Femur (tissue), 1 donor: ENCODE measurements at places on chromosomes 13 and 19.
A peak's percentile ranks its signal among the peaks of the same experiment; 100 is the strongest.

GRCh38 chr19:39509233-39509632, 5.7 kb upstream of the SELENOV start:
- no peak for DNase-seq

- DNase-seq, result no peak
These were observed 106.5 kb downstream of the LHFPL6 start for GRCh38 chr13:39496506-39496905.

DNA sequence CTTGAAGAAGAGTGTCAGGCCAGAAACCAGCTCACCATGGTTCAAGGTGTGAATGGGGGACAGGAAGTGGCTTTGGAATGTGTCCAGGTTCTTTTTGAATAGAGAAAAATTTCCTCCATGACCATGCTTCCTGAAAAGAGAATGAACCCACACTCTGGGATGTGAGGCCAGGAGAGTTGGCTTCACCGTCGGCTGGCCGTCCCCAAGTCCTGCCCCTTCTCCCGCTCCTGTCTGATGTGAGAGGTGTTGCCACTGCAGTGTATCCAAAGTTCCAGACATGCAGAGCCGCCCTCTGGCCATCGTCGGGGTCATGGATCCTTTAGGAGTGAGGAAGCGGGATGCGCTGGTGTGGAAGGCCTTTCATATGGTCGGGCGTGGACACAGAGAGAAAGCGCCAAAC, 101.2 kb downstream of the COL4A2 start:
- DNase-seq, result peak; percentile 17

GRCh38 chr13:48783181-48783630, 129.5 kb downstream of the CYSLTR2 start:
- peak; percentile 66 for DNase-seq

DNA sequence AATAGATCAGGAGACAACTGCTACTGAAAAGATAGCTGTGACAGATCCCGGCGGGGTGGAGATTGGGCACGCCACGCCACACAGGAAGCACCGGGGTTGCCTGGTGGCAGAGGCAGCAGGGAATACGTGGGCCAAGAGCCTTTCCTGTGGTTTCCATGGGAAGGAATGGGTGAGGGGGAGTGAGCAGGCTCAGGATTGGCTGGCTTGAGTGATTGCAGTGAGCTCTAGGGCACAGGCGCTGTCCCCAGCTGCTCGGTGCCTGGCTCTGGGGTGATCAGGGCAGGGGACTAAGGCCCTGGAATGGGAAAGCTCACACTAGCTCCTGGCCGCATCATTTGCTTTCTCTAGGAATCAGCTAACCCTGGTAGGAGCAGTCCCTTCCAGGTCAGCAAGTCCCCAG, 166.1 kb downstream of the USP12 start:
- peak; percentile 41 for DNase-seq

- DNase-seq, result no peak
These were observed 25.9 kb downstream of the SPRY2 start for GRCh38 chr13:80314711-80315653.

DNA sequence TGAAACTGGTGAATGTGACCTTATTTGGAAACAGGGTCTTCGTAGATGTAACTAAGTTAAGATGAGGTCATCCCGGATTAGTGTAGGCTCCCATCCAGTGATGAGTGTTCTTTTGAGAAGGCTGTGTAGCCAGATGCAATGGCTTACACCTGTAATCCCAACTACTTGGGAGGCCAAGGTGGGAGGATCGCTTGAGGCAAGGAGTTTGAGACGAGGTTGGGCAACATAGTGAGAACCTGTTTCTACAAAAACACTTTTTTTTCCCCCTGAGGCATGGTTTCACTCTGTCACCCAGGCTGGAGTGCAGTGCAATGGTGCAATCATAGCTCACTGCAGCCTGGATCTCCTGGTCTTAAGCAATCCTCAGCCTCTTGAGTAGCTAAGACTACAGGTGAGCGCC, 36.4 kb downstream of the FBN3 start:
- no peak for DNase-seq

DNA sequence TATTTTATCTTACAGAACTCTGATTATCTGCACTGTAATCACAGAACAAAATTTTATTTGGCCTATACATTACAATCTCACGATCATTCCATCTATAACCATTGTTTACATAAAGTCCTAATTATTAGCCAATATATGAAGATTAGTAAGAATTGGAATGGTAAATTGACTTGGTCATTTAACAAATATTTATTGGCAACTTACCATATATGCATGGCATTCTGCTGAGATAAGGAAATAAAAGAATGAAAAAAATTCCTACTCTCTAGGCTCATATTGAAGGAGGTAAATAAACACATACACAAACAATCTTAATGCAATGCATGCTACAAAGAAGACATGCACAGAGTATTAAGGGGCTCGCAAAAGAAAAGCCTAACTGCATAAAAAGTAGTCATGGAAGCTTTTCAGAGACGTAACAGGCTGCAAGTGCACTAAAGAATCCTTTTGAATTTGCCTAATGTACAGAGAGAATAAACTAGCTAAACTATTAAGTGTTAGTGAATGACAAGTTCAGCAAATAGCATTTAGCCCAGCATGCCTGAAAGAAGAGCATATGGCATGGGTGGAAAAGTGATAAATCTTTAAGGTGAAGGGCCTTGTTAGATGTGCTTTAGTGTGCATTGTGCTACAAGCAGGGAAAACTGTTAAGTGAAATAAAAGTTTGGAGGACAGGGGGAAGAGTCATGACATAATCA, 1131.1 kb downstream of the PCDH9 start:
- no peak for DNase-seq

- DNase-seq, result peak; percentile 31
These were observed 1520.0 kb upstream of the SLC10A2 start for GRCh38 chr13:104586051-104586746.

DNA sequence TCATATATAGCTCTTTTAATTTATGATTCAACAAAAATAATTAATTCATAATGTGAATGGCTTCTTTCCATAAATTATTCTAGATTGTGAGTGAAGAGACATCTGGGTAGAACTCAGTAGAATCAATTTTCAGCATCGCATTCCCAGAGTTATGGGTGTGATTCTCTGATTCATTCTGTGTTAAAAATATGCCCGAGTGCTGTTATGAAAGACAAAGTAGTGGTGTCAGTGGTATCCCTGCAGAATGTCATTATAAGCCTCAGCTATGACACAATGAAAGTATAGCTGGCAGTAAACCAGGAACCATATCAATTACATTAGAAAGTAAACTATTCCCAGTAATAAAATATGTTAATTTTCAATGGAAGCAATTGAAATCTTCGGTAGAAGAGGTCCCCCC, 480.5 kb upstream of the SLITRK1 start:
- no peak for DNase-seq

DNA sequence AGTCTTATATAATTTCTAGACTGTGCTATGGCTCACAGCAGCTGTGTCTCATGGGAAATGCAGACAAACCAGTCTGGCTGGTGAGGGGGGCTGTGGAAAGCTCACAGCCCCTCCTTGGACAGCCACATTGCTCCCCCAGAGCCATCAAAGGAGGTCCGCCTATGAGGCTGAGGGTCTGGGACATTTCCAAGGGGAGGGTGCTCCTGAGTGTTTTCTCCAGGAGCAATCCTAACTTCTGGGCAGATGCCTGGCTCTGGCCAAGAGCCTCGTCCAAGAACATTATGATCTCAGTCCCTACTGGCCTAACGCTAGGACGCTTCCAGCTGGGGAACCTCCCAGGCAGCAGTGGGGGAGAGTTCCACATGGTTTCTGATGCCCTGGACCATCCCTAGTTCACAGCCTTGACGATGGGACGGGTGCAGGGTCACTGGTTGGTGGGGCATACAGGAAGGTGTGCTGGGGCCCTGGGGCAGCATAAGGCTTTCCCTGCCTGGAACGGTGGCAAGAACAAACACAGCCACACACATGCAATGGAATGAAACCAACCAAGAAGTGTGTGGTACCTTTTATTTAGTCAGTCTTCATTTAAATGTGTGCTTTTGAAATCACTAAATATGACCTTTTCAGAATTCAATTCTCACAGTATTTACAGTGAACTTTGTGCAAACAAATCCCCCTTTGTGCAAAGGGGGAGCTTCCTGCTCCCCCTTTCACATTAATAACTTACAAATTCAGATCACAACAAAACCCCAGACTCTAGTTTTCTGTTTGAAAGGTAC, 60.6 kb downstream of the CDADC1 start:
- DNase-seq, result peak; percentile 85

DNA sequence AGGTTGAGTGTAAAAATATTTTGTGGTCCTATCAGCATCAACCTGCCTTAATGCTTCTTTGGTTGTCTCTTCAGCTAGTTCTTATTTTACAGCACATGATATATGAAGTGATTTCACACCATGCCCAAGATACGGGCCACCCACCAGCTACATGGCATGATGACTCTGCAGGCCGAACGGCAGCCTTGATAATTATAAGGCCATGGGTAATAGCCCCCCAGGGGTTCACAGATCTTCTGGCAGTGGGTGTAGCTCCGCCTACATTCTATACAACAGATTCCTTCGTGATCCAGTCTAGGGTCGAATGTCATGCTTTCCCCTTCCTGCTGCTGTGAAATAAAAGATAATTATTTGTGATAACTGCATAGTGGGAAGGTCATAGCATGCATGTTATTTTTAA, 36.1 kb downstream of the CNMD start:
- no peak for DNase-seq

DNA sequence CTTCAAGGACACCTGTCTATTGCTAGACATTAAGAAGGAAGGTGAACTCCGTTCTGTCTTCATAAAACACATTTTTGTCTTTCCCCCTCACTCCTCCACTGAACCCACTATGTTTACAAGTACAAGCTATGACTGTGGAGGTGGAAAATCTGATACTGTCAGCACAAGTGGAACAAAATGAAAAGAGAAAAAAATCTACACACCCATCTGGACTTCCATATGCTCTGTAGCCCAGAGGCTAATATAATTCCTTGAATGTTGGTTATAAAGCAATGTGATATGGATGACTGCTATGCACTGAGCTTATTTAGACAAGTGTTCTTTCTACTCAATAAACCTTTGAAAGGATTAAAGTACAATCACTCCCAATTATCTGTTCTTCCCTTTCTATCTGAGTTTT, 713.5 kb downstream of the DIAPH3 start:
- DNase-seq, result no peak

GRCh38 chr19:4654437-4655361, 15.4 kb downstream of the TNFAIP8L1 start:
- DNase-seq, result no peak

- no peak for DNase-seq
These were observed 45.5 kb downstream of the ARHGEF7 start for GRCh38 chr13:111160648-111161047.

DNA sequence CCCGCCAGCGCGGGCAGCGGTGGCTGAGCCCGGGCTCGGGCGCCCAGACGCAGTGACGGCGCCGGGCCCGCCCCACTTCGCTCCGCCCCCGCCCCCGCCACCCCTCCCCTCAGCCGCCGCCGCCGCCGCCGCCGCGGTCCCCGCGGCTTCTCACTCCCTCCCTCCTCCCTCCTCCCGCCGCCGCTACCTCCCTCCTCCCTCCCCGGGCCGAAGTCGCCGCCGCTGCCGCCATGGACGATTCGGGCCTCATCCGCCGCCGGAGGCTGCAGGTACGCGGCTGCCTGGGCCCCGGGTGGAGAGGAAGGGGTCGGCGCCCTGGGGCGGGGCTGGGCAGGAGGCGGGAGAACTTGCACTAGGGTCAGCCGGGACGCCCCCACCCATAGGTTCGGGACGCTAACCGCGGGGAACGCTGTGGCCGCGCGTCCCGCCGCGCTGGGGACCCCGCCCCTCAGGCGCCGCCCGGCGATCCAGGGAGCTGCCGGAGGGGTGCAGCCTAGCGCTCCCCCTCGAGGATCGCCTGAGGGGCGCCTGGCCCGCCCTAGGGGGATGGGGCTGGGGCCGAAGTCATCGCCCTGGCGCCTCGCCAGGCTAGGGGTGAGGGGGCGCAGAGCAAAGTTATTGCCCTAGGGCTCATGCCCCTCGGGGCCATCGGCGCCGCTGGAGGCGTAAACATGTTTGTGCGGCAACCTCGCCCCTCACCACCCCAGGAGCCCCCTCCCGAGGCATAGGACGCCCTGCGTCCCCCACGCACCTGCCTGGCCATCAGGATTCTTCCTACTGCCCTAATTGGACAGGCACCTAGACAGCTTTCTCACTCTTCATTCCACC, 427 bp downstream of the RTBDN start:
- no peak for DNase-seq

DNA sequence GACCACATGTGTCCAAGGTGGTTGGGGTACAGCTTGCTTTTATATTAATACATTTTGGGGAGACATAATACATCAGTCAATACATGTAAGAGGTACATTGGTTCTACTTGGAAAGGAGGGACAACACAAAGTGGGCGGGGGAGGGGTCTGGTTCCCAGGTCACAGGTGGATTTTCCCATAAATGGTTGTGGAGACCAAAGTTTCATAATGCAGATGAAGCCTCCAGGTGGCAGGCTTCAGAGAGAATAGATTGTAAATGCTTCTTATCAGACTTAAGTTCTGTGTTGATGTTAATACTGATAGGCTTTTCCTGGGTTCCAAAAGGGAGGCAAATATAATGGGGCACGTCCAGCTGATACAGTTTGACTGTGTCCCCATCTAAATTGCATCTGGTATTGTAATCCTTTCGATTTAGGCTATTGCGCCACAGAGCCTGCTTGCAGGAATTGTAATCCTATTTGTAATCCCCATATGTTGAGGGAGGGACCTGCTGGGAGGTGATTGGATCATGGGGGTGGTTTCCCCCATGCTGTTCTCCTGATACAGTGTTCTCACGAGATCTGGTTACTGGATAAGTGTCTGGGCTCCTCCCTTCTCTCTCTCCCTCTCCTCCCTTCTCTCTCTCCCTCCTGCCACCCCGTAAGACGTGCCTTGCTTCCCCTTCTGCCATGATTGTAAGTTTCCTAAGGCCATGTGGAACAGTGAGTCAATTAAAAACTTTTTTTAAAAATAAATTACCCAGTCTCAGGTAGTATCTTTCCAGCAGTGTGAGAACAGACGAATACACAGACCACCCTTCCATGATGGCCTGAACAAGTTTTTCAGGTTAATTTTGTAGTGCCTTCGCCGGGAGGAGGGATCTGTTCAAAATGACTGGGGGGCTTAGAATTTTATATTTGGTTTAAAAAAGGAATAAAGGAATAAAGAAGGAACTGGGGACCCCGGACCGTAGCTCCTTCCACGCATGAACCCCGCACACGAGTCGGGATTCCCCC, 44.9 kb downstream of the ZNF823 start:
- no peak for DNase-seq

- no peak for DNase-seq
These were observed 78.7 kb downstream of the SHISA2 start for GRCh38 chr13:25973085-25973484.
